ENCODE measurements at places on chromosomes 12 and 14. TPM values are rescaled to one million over a fixed set of nuclear protein-coding genes. Genes with fewer than 3 reads are reported as not detected.

The TMEM233 gene
- 0.96 TPM for total RNA-seq

The TSPAN9 gene
- total RNA-seq: 81.2 TPM

The CLEC1B gene
- total RNA-seq: not detected

The MYF6 gene
- total RNA-seq: not detected

The RBP5 gene
- total RNA-seq: 7.1 TPM

The FOXM1 gene
- total RNA-seq: 1.0 TPM

- no peaks in the 10 kb centered on the region for H3K4me1 ChIP-seq
- H3K4me3 ChIP-seq: no peak overlapping the region
- DNase-seq: no peak
- no peaks in the 10 kb centered on the region for H3K27me3 ChIP-seq
- H3K36me3 ChIP-seq: no peaks in the 10 kb centered on the region
Observed at GRCh38 chr14:86858591-86858990, 1134.4 kb downstream of the GALC start.

GRCh38 chr14:106681161-106681560, 1154.8 kb downstream of the TMEM121 start:
- no peak overlapping the region for H3K4me3 ChIP-seq
- no peaks in the 10 kb centered on the region for H3K36me3 ChIP-seq
- no peak overlapping the region for H3K27ac ChIP-seq
- H3K27me3 ChIP-seq: peaks cover 11% of the 10 kb centered on the region
- no peak for DNase-seq

GRCh38 chr12:4960030-4960429, 50.3 kb downstream of the KCNA1 start:
- no peak overlapping the region for H3K27ac ChIP-seq
- no peak overlapping the region for H3K4me3 ChIP-seq
- no peaks in the 10 kb centered on the region for H3K4me1 ChIP-seq

DNA sequence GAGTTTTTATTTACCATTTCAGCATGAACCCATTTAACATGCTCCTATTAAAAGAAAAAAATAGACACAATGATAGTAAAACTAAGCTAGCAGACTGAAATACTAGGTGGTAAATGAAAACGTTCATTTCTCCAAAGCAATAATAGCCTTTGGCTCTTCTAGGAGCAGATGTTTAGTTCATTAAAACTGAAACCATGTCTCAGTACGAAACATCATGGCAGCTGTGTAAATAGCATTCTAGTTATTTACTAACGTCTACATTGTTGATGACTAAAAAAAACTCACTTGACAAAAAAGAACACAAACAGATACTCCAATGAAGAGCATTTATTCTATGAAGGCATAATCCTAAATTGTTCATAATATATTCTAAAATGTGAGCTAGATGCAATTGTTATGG, 17.9 kb downstream of the RECQL start:
- peaks cover 63% of the 10 kb centered on the region for H3K36me3 ChIP-seq
- H3K4me1 ChIP-seq: no peaks in the 10 kb centered on the region
- no peak overlapping the region for H3K4me3 ChIP-seq
- no peaks in the 10 kb centered on the region for H3K27me3 ChIP-seq
- no peak for DNase-seq

All from upper lobe of right lung (tissue), 1 donor.